Cardiac septum (tissue), 1 donor: ENCODE measurements at places on chromosomes 13 and 19. TPM values are rescaled to one million over a fixed set of nuclear protein-coding genes. Genes with fewer than 3 reads are reported as not detected.

The NEK5 gene
- total RNA-seq: 0.67 TPM

The TEX101 gene
- total RNA-seq: not detected

- DNase-seq: no peak
Observed at GRCh38 chr13:105816994-105817393, 718.5 kb downstream of the EFNB2 start.

DNA sequence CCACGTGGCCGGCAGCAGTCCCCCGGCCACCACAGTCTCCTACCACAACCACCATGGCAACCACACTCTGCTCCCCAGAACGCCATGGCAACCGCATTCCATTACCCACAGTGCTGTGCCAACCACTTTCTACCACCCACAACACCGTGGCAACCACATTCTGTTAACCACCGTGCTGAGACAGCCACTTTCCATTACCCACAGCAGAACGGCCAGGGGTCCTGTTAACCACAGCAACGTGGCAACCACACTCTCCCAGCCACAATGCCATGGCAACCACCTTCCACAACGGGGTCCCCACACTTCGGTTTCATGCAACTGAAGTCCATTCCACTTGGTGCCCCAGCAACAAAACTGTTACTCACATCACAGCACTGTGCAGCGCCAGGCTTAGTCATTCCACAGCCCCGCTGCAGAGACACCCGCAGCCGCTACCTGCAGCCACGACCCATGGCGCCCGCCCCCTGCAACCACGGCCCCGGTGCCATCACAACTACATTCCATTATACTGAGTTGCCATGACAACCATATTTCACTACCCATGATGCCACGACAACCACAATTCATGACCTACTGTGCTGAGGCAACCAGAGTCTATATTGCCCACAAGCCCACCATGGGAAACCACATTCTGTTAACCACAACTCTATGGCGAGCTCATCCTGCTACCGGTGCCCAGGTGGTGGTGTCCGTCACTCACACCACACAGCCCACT, 10.0 kb downstream of the DPF1 start:
- DNase-seq: no peak

GRCh38 chr19:55488986-55489710, 912 bp downstream of the SSC5D start:
- no peak for DNase-seq
